Foreskin fibroblast (primary cell): ENCODE measurements at places on chromosomes 7 and 10.
A peak's percentile ranks its signal among the peaks of the same experiment; 100 is the strongest.

DNA sequence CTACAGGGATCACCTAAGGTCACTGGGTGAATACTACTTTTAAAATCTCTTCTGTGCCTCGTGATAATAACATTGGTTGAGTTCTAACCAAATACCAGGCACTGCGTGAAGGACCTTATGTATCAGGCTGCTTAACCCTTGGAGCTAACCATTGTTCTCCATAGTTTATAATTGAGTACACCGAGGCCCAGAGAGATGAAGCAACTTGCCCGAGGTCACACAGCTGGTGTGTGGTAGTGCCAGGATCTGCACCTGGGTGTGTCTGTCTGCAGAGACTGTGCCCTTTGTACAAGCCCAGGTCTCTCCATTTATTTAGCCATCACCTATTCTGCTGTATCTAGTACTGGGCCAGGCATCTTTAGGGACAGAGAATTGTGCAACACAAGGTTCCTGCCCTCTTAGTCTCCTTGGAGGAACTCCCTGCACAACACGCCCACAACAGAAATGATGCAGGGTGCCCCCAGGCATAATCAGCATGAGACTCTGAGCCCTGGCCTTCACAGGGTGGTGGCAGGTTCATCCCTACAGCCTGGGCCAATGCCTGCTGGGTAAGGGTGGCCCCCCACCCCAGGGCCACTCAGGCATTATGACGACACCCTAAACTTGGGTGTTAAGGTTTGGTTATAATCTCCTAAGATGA is 31.5 kb downstream of the UNC5B start:
- DNase-seq: peak; percentile 72

DNA sequence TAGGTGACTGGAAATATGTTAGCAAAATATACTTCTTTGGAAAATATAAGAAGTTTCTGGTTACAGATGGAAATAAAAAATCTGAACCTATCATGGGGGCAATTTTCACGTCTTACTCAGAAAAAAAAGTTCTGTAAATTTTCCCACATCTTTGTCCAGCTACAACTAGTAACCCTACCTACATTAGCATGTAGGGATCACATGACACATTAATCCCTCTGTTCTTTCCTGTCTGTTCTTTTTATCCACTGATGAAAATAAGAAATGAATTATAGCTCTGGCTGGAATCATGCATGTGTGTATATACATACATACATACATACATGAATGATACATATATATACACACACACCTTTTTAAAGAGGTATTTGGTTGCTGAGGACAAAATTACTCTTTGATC is 3.6 kb upstream of the FAM53B start:
- no peak for DNase-seq

DNA sequence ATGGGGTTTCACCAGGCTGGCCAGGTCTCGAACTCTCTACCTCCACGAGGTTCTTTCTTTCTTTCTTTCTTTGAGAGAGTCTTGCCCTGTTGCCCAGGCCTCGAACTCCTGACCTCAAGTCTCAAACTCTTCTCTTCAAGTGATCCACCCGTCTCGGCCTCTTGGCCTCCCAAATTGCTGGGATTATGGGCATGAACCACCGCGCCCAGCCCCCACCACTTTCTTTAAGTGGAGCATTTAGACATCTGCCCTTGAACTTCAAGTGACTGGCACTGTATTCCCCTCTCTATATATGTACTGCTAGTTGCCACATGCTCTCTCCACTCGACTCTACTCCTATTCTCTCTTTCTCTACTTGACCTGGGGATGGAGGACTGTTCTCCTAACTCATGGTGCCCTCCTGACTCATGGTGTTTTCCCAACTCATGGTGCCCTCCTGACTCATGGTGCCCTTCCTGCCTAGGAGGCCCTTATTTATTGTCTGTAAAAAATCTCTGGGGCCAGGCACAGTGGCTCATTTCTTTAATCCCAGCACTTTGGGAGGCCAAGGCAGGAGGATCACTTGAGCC is 19.3 kb upstream of the ACHE start:
- peak; percentile 38 for DNase-seq

DNA sequence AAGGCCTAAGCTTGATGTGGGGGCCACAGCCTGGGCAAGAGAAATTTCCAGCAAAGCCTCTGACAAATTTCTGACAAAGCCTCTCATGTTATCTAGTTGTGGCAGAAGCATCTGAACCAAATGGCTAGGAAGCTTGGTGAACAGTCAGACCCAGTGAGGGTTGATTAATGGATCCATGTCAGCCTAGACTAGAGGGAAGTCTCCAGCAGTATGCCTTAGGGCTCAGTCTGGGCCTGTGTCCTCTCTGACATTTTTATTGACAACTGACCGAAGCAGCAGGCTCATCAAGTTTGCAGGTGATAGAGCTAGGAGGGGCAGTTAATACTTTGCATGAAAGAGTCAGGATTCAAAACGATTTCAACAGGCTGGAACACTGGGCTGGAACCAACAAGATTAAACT is 25.3 kb downstream of the HIF1AN start:
- DNase-seq: no peak
